HFF-Myc (cell line): ENCODE measurements at places on chromosomes 3 and 15.

DNA sequence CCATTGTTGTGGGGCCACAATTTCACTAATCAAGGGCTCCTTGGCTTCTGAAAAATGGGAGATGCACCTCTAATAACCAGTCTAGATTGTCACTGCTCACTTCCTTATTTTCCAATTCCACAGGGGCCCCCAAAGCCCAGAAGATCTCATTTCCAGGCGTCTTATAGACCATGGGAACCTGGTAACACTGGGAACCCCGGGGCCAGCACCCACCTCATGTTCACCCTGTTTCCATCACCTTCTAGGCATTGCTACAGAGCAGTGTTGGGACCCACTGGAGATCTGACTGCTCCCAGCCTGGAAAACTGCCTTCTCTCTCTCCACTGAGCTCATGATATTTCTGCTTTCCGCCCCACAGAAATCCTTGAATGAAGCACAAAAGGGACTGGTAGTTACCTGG lies 61.5 kb downstream of the TFRC start:
- no peak for DNase-seq

GRCh38 chr3:76403556-76403955 lies 618.2 kb upstream of the ZNF717 start:
- DNase-seq, result no peak

DNA sequence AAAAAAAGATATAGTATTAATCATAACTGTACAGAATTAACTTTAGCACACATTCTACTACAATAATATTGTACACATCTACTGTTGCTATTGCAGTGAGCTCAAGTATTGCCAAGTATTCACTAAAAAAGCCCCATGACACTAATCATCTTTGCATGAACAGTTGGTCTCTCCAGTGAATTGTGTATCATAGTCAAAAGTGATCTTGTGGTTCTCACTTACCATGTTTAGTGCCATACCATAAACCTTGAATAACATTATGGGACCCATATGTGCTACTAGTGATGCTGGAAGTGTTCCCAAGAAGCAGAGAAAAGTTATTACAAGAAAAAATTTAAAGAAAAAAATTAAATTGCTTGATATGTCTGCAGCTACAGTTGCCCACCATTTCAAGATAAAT lies 177.1 kb downstream of the PCCB start:
- DNase-seq, result no peak

DNA sequence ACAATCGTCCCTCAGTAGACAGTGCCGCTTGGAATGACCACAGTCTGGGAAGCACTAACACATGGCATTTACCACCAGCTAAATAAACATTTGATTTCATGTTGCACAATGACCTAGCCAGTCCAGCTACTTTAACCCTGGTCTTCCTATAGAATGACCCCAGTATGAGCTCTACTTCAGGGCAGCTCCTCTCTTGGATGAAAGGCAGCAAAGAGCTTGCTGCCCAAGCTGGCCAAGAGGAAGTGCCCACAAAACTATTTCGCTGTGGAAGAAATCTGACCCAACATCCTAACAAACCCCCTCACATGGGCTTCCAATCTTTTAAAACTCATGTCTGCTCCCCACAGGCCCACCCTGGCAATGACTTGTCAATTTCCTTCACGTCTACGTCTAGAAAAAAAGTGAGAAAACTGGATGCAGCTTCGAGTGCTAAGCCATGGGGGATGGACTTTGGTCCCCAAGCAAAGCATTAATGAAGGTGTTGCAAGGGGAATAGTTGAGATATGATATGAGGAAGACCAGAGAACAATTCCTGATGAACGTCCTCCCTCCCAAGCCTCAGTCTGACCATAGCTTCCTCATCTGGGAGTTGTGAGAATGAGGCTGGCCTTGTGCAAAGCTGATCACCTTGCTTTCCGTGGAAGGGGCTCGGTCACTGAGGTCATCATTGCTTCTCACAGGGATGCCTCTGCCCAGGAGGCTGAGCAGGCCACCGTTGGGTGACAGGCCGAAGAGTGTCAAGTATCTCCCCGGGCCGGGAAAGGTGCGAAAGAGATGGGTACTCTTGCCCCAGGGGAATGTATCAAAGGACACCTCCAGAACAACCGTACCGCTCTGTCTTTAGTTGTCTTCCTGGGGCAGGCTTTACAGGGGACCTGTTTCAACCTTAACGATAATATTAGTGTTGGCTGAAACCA lies 964 bp downstream of the SLC25A20 start:
- no peak for DNase-seq

GRCh38 chr3:171204942-171205341 lies 178.4 kb upstream of the SLC2A2 start:
- no peak for DNase-seq
